Bone marrow (tissue), 2 donors: ENCODE measurements at places on chromosomes 13 and 19.

DNA sequence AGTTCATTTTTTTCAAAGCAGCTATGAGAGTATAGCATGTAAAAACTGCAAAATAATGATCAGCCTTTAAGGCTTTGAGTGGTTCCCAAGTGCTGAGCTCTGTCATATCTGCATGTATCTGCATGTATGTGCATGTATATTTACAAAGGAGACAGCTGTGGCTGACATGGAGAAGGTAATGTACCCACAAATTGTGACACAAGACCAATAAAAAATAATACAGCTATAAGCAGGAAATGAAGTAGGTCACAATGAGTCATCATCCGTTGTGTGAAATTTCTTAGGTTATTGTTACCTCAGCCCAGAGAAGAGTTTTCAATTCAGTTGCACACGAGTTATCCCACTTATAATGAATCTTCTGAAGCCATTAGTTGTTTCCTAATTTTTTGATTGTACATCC, 60.9 kb upstream of the MED4 start:
- DNase-seq, result no peak

DNA sequence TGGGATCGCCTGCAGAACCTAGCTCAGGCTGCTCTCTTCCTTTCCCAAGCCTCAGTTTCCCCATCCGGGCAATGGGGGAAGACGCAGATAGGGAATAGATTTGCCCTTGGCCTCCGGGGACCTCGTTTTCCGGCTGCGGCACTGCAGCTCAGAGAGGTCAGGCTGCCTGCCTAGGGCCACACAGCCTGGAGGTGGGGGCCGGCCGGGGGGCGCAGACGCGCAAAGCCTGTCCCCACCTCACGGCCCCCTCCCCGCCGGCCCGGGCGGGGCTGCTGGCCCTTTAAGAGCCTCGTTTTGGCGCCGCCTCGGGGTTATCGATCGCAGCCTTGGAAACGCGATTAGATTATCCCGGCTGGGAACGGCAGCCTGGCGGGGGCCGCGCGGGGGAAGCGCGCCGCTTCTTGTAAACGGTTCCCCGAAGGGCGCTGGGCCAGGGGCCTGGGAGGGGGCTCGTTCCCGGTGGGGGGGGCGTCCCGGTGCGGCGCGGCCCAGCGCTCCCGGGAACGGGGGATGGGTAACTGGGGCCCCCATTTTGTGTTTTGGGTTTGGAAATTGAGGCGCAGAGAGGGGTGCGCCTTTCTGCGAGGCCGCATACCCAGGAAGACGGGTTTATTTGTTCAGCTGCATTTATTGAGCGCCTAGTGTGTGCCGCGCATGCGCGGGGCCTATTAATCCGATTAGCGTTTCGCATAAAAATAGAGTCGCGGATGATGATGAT, 23.4 kb upstream of the TCF3 start:
- no peak for DNase-seq

- no peak for DNase-seq
Observed at GRCh38 chr19:8831832-8832131, 322 bp downstream of the ZNF558 start.

DNA sequence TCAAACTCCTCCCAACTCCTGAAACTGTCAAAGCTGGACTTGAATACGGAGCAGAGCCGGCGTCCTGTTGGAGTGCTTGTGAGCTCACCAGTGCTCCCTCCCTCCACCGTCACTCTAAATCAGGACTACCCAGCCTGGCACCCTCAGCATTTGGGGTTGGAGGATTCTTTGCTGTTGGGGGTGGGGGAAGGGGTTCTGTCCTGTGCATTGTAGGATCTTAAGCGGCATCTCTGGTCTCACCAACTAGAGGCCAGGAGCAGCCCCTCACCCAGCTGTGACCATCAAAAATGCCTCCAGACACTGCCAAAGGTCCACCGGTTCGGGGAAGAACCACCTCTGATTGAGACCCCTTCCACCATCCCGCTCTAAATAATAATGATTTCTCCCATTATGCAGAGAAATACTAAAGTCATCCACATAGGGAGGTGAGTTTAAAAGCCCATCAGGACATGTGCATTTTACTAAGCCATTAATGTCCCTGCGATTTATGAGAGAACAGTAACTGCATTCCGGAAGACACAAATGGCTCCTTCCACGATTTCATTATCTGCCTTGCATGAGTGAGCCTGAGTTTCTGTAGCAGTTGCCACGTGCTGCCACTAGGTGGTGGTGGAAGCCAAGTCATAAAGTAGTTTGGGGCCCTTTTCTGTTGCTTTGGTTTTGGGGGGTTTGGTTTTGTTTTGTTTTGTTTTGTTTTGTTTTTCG, 16.1 kb upstream of the USP29 start:
- peak; percentile 1 for DNase-seq

GRCh38 chr13:36512771-36513170, 80.5 kb downstream of the CCNA1 start:
- DNase-seq, result no peak

GRCh38 chr13:102038787-102039186, 363.1 kb downstream of the FGF14 start:
- DNase-seq, result no peak

- no peak for DNase-seq
Observed at GRCh38 chr13:80307401-80307987, 33.4 kb downstream of the SPRY2 start.

DNA sequence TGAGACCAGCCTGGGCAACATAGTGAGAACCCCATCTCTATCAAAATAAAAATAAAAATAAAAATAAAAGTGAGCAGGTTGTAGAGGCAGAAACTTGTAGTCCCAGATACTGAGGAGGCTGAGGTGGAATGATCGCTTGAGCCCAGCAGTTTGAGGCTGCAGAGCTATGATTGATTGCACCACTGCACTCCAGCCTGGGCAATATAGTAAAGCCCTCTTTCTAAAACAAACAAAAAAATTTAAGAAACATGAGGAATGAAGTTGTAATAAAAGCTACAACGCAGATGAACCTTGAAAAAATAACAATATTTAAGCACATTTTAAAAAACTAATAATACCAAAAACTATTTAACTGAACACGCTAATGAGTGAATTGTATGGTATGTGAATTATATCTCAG, 919.3 kb downstream of the UQCRFS1 start:
- no peak for DNase-seq

GRCh38 chr19:49879243-49879963, 1.9 kb downstream of the TBC1D17 start:
- DNase-seq, result no peak

DNA sequence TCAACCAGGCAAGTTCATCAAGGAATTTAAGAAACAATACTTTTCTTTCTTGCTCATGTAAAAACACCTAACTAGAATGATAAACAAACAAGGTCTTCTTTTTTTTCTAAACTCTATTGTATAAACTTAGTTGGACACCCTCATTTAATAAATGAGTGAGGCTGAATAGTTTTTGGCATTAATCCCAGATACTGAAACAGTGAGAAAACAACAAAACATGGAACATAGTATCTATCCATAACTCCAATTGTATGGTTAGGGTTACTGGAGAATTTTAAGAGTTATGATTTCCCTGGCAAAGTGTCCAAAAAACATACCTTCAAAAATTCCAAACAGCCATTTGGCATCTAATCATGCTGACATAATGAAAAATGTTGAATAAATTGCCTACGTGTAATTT, 5.8 kb upstream of the POMP start:
- DNase-seq, result no peak

GRCh38 chr13:46728777-46729176, 68.2 kb downstream of the ESD start:
- DNase-seq, result no peak

- no peak for DNase-seq
Observed at GRCh38 chr19:48638831-48639381, 1.7 kb upstream of the DBP start.

DNA sequence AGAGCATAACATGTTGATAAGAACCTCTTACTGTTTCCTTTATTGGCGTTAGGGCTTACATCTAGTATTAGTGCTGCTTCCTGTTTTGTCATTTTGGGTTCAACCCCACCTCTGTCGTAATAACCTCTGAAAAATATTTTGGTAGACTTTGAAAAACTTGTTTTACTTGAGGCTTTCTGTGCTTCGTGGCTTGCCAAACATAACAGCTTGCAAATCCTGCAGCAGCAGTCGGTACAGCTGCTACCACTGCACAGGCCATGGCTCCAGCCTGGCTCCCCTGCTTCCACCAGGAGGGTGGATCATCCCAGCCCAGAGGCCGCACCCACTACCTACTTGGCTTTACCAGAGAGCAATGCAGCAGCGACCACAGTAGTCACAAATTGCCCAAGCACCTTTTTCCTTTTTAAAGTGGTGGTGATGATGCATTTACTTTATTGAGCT, 11.8 kb upstream of the CEACAM4 start:
- DNase-seq, result no peak

DNA sequence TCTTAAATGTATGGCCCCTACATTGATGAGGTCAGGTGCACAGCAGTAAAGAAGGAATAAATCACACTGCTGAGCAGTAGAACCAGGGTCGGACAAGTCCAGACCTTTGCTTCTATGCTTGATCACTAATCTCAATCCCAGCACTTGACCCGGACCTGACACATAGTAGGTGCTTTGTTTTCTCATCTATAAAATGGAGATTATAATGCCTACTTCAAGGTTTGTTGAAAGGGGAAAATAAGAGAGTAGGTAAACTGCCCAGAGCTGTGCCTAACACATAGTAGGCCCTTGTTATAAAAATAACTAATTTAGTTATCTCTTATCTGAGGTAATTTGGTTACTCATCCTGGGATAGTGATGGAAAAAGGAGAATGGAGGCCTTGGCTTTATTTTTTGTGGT, 125.0 kb downstream of the RXFP2 start:
- DNase-seq, result no peak

DNA sequence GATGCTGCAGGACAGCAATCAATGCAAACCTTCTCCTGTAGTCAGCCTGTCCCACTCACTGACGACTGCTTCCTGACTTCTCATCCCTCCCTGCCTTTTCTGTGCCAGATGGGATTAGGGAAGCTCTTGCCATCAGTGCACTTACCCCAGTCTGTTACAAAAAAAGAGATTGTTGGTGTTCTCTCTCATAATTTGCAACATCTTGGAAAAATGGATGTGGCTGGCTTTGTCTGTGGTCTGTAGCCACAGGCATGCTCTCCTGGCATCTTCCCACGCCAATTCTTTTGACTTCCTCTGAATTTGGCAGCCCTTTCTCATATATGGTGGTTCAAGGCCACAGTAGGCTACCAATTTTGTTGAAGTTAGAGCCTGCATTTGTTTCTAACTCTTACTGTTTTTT, 11.6 kb upstream of the HTR2A start:
- DNase-seq, result no peak

- DNase-seq, result no peak
Observed at GRCh38 chr19:29936409-29936808, 5.6 kb upstream of the URI1 start.

GRCh38 chr19:50648659-50649058, 586 bp upstream of the C19orf81 start:
- no peak for DNase-seq

DNA sequence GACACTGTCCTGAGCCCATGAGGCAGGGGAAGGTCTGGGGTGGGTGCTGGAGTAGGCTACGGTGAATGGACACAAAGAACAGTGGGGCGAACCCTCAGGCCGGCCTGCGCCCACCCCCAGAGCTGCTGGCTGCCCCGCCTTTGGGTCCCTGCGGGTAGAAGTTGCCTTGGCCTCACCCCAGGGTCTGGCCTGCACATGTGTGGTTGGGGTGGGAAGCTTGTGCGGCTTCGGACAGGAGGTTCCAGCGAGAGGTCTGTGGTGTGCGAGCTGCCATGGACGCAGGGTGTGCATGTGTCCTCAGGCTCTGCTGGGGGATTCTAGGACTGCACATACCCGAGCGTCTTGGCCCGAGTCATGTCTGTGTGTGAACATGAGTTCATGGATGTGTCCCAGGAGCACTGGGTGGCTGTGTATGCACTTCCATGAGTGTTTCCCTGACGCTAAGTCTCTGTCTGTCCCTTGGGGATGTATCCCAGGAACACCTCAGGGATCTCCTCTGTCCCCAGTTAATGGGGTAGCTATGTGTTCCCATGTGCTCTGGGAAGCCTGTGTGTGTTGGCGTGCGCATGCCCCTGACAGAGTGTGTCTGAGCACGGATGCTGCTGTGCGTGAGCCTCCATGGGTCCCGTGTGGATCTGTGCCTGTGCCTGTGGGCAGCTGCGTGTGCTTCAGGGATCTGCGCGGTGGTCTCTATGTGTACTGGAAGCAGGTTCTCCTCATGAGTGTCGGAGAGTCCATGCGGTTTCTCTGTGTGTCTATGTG, 20.8 kb upstream of the POU2F2 start:
- DNase-seq, result no peak

DNA sequence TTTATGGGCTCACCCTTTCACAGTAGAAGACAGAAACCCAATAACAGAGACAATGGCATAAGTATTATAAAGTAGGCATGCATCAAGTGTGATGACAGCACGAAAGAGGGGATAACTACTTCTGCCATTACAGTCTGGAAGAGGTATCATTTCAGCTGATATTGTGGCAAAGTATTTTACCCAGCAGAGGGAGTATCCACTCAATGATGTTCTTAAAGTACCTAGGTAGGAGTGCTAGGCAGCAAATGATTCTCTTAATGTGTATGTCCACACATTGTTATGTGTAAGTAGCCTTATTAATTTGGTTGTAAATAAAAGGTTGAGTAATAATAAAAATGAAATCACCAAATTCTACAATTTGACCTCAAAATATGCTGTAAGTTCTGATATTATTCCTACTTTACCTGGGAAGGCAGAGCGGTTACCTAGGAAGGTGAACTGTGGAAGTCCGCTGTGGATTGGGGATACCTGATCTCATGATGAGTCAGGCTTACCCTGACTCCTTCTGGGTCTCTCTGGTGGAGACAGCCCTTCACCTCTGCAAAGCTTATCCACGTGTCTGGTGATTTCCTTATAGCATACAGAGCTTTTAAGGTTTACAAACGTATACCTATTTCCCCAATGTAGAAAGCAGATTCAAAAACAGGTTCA, 4.1 kb upstream of the UBAC2 start:
- no peak for DNase-seq

GRCh38 chr13:100506154-100506553, 82.4 kb downstream of the GGACT start:
- no peak for DNase-seq

- DNase-seq, result no peak
Observed at GRCh38 chr19:15673176-15673654, 328 bp downstream of the CYP4F12 start.

- DNase-seq, result no peak
Observed at GRCh38 chr13:110817143-110817542, 97.7 kb downstream of the ANKRD10 start.

DNA sequence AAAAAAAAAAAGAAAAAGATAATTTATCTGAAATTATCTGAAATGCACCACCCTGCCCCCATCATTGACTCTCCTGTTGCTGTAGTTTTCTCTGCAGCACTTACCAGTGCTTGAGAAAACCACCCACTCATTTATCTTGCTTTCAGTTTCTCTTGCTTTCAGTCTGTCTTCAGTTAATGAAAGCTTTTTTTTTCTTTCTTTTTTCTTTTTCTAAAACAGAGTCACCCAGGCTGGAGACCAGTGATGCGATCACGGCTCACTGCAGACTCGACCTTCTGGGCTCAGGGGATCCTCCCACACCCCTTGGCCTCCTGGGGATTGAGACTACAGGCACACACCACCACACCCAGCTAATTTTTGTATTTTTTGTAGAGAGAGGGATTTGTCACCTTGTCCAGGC, 4.3 kb upstream of the ACP5 start:
- no peak for DNase-seq
